ENCODE measurements at places on chromosomes 5 and 9.

DNA sequence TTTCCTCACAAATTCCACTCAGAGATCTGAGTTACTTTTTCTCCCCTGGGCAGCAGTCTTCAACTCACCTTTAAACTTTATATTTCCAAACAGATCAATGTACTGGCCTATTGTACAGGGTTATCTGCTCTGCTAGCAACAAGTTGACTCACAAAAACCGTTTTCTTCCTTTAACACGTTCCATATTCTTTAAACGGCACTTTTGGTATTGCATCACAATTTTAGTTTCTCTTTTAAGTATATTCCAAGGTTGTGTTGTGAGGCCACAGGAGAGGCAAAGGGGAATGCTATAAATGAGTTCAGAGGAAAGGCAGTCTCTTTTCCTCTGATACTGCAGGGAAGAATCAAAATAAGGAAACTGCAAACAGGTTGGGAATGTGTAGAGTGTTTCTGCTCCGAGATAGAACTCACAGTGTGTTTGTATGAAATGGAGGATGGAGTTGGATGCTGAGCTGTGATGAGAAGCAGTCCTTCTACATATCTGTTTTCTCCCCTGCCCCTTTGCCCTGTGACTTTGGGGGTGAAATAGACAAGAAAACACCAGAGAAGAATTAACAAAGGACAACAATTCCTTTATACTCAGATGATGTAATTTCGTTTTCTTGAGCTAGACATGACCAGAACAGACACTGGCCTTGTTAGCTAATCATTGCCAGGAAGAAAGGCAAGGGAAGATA lies 9.9 kb upstream of the ALDOB start:
- DNase-seq, result no peak

- peak; percentile 47 for DNase-seq
Observed at GRCh38 chr5:39376293-39376714, 12.0 kb upstream of the C9 start.

DNA sequence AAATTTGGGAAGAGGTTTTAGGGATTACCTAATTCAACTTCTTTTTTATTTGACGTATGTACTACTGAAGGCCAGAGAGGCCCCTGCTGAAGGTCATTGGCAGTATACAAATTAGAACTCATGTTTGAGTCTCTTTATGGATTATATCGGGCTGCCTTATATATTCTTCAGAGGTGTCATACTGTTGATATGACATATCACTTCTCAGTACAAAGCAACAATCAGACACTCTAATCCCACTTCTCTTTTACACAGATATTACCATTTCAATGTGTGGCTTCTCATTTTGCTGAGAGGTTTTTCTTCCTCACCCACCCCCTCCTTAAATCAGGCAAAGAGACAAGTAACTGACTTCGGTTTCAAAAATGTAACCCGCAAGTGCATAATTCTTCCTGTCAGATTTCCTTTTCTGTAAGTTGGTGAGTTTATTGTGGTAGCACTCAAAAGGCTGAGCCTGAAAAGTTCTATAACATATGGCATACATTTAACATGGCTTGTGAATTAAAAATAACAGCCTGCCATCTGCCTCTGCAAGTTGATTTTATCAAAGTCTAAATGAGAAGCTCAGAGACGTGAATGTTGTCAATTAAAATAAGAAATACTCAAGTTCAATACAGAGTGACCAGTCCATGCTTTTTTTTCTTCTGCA lies 163.6 kb upstream of the RORB start:
- DNase-seq, result no peak

DNA sequence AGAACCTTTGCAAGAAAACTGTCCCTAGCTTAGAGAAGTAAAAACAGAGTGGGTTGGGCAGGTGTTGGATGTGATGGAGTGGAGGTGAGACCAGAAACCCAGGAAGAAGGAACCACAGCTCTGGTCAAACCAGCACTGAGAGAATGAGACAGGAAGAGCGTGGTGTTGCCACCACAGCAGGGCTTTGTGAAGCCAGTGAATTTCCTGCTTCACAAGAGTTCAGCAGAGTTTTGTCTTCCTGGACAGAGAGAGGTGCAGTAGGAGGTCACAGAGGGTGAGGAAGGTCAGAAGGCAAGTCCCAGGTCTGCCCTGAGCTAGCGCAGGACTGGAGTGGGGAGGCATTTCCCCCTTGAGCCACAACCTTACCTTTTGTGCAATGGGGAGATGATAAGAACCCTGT lies 2306.2 kb upstream of the ACO1 start:
- no peak for DNase-seq

DNA sequence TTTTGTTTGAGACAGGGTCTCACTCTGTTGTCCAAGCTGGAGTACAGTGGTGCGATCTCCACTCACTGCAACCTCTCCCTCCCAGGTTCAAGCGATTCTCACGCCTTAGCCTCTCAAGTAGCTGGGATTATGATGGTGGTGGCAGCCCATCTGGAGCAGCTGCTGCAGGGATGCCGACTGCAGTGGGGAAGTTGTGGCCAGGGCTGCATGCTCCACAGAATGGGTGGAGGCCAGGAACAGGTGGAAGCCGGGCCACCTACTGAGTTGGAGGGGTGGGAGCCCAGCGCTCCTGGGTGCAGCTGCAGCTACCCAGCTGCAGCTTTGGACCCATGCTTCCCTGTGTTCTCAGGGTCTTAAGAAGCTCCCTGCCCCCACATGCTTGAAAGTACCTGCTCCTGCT lies 99.7 kb downstream of the SCAI start:
- DNase-seq, result no peak

DNA sequence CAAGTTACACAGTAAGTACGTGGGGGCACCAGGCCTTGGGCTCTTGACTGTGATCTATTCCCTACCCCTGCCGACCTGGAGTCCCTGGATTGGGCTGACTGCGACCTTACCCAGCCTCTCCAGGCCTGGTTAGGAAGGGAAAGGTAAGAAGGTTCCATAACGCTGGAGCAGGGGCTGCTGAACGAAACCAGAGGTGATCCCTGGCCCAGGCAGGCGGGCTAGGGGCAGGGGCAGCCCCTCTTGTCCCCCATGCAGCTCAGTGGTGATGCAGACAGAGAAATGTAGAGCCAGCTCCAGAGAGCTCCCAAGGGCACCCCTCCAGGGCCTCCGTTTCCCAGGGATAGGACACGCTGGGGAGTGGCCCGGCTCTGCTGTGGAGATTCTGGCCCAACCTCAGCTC lies 14.1 kb downstream of the PRRX2 start:
- no peak for DNase-seq

GRCh38 chr5:146986469-146986868 lies 107.9 kb upstream of the PPP2R2B start:
- DNase-seq, result no peak

GRCh38 chr5:76145945-76146344 lies 62.8 kb downstream of the SV2C start:
- no peak for DNase-seq

DNA sequence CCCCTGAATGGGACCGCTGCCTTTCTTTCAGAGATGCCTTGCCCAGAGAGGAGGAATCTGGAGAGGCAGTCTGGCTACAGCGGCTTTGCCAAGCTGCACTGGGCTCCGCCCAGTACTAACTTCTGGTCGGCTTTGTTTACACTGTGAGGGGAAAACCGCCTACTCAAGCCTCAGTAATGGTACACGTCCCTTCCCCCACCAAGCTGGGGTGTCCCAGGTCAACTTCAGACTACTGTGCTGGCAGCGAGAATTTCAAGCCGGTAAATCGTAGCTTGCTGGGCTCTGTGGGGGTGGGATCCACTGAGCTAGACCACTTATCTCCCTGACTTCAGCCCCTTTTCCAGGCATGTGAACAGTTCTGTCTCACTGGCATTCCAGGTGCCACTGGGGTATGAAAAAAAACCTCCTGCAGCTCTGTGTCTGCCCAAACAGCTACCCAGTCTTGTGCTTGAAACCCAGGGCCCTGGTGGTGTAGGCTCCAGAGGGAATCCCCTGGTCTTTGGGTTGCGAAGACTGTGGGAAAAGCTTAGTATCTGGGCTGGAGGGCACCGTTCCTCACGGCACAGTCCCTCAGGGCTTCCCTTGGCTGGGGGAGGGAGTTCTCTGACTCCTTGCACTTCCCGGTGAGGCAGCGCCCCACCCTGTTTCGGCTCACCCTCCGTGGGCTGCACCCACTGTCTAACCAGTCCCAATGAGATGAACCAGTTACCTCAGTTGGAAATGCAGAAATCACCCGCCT lies 171.2 kb downstream of the CWC27 start:
- DNase-seq, result peak; percentile 54

GRCh38 chr5:164296603-164297080 lies 791.2 kb downstream of the MAT2B start:
- DNase-seq, result no peak
